ENCODE measurements at places on chromosomes 12 and 14. TPM values are rescaled to one million over a fixed set of nuclear protein-coding genes. Genes with fewer than 3 reads are reported as not detected.

The TMTC1 gene
- 12.2 TPM for total RNA-seq

The PITPNM2 gene
- total RNA-seq, result 9.1 TPM

The C14orf180 gene
- not detected for total RNA-seq

The MYO1H gene
- not detected for total RNA-seq

The JDP2 gene
- 3.3 TPM for total RNA-seq

The PRKAB1 gene
- 11.3 TPM for total RNA-seq

The CACNB3 gene
- total RNA-seq, result 26.6 TPM

The CFL2 gene
- 103 TPM for total RNA-seq

The TDRD9 gene
- 1.1 TPM for total RNA-seq

The ZNF705A gene
- total RNA-seq, result not detected

The WIF1 gene
- total RNA-seq, result not detected

The PLBD1 gene
- total RNA-seq, result 1.0 TPM

The SELPLG gene
- 0.22 TPM for total RNA-seq
